ENCODE measurements at places on chromosomes 16 and 17.

DNA sequence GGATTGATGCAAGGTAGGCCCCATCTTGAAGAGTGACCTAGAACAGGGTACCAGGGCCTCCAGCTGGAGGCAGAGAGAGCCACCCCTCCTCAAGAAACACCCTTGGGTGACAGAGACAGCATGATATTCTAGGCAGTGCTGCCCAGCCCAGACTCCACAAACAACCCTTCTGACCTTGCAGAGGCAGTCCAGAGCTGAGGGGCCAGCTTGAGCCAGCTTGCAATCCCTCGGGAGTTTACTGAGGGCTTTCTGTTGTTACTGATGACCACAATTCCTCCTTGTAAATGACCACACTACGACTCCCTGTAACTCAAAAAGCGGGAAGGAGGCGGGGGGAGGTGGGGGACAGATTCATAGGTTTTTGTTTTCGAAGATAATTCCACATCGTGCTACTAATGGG, 18.6 kb upstream of the MNT start:
- DNase-seq, result no peak

GRCh38 chr16:20315764-20316163, 11.5 kb downstream of the GP2 start:
- DNase-seq, result no peak

GRCh38 chr17:72022328-72023275, 98.2 kb upstream of the SOX9 start:
- no peak for DNase-seq

- DNase-seq, result no peak
Observed at GRCh38 chr17:28812748-28813377, 29.7 kb downstream of the FAM222B start.

- DNase-seq, result no peak
Observed at GRCh38 chr17:8947201-8947600, 18.3 kb downstream of the PIK3R5 start.

DNA sequence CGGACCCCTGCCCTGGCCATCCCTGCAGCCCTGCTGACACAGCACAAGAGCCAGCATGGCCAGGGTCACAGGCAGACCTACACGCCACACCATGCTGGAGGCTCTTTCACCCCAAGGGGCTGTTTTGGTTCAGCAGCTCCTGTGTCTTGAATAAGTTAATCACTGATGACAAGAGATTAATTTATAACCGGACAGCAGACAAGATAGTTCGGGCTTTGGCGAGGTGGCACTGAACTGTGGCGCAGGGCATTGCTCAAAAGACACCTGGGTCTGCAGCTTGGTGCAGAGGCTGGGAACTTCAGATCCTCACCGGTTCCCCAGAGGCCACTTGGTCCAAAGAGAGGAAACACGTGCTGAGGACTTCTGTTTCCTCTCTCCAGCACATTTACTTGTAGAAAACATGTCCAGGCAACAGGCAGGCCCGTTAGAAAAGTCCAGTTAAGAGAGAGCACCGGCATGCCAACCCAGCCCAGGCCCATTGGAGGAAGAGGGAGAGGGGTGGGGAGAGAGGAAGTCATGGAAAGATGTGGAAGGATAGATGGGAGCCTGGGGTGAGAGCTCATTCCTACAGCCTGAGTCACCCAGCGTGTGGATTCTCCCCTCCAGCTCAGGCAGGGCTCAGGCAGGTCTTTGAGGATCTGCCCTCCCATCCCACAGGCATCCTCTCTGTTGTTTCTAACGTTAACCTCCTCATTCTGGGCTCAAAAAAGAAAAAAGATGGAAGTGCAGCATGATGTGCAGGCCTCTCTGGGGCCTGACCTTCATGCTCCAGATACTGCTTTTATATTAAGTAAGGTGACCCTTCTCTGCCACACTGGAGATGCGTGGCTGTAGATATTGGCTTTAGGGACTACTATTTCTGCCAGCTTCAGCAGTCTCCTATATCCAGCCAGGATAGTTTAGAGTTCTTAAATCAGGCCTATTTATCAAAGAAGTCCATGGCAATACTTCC, 80.0 kb upstream of the HNF1B start:
- no peak for DNase-seq

GRCh38 chr17:57555636-57556175, 189.4 kb downstream of the CCDC182 start:
- DNase-seq, result no peak

DNA sequence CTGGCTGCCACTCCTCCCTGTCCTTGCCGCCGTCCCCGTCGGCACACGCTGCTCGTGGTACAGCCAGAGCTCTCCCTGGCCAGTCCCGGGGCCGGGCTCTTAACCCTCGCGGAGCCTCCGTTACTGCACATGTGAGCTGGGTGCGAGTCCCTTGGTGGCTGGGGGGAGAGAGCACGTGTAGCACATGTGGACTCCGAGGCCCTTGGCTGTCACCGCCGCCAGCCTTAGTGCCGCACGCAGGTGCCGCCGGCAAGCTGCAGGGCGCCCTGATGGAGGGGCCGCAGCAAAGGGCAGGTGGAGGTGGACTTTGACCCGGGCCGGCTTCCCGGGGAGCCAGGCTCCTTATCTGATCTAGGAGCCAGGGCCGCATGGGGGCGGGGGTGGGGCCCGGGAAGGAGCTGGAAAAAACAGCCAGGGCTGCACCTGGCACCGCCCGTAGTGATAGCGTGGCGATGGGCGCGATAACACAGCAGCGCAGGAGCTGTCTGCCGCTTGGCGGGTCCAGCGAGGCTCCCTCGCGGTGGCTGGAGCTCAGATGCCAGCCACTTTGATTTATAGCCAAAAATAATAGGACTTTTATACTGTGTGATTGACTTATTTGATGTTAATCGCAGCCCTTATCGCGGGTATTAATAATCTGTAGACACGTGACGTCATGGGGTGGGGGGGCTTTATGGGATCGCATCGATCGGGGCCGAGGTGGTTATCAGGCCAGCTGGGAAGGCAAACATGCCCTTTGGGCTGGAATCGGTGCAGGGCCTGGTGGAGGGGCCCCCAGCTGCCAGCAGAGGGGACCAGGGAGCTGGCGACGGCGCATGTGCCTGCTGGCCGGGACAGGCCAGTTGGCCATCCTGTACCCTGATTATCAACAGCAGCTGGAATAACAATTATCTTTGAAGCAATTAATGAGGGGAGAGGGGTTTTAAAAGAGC, 35.1 kb downstream of the ZFPM1 start:
- DNase-seq, result no peak

DNA sequence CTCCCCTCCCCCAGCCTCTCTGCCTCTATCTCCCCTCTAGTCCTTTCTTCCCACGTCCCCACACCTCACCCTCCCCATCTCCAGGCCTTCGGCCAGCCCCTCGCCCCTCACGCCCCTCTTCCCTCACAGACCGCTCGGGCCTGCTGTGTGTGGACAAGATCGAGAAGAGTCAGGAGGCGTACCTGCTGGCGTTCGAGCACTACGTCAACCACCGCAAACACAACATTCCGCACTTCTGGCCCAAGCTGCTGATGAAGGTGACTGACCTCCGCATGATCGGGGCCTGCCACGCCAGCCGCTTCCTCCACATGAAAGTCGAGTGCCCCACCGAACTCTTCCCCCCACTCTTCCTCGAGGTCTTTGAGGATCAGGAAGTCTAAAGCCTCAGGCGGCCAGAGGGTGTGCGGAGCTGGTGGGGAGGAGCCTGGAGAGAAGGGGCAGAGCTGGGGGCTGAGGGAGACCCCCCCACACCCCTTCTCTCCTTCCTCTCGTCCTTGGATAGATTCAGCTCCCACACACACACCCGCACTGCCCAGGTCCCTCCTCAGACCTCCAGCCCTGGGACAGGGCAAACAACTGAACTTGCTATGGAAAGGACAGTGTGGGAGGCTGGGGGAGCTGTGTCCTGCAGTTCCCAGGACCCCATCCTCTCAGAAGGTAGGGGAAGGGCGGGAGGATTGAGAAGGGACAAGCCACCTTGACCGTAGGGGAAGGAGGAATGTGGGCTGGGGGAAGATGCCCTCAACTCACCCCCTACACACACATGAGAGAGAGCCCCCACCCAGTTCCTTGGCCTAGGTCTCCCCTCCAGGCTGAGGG, 11.1 kb downstream of the NR1D1 start:
- no peak for DNase-seq

DNA sequence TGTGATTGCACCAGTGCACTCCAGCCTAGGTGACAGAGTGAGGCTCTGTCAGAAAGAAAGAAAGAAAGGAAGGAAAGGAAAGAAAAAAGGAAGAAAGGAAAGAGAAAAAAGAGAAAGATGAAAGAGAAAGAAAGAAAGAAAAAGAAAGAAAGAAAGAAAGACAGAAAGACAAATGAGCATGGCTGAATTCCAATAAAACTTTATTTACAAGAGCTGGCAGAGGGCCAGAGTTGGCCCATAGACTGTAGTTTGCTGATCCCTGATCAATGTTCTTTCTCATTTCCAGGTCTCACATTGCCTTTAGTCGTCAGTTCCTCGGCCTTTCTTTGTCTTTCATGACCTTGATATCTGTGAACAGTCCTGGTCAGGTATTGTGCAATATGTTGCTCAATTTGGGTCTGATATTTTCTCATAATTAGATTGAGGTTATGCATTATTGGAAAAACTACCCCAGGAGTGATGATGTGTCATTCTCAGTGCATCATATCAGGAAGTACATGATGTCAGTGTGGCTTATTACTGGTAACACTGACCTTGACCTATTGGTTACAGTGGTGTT, 68.5 kb upstream of the MED9 start:
- no peak for DNase-seq

DNA sequence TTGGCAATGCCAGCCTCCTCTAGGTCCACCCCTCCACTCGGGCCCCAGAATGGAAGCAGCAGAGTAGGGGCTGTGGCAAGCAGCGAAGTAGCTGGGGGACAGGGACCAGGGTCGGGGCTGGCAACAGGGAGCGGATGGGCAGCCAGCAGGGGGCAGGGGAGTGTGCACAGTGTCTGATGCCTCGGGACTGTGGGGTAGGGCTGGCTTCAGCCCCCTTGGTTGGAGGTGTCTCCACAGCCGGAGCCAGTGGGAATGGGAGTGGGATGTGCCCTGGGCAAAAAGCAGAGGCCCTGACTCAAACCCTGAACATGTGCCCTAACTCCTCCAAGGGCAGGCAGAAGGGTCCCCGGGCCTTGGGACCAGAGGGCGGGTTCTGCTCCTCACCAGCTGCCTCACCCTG, 18.5 kb upstream of the ARHGAP27 start:
- no peak for DNase-seq

DNA sequence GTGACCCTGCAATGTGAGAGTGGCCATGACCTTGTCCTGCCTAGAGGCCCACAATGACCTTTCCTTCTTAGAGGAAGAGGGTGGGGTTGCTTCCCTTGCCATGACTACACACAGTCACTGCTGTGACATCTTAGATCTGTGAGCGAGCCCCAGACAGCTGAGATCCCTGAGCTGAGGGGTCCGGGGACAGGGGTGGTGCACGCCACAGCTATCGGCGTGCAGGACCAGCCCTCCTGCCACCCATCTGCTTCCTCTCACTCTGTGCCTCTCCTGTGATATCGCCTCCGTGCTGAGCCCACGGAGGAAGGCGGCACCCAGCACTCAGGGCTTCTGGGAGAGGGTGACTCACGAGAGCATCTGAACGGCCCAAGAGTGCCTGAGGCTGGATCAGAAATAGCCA, 35.2 kb downstream of the KIAA0513 start:
- no peak for DNase-seq

Data from T-helper 9 cell (primary cell).